ENCODE measurements at places on chromosomes 5 and 9.
A peak's percentile ranks its signal among the peaks of the same experiment; 100 is the strongest.

DNA sequence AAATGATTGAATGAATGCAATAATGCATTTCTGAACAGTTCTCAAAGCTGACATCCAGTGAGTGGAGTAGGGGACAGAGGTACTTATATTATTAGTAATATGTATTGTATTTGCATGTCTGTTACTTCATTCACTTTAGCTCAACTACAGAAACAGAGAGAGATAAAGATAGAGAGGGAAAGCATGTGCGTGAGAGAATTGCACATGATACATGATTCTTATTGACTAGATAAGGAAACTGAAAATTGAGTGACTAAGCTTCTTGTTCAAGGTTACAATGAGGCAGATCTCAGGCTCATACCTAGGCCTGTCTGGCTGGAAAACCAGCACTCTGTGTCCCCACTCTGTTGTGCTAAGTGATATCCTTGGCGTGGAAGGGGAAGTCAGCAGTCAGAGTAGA is 337.7 kb upstream of the KLF4 start:
- DNase-seq: peak; percentile 0

DNA sequence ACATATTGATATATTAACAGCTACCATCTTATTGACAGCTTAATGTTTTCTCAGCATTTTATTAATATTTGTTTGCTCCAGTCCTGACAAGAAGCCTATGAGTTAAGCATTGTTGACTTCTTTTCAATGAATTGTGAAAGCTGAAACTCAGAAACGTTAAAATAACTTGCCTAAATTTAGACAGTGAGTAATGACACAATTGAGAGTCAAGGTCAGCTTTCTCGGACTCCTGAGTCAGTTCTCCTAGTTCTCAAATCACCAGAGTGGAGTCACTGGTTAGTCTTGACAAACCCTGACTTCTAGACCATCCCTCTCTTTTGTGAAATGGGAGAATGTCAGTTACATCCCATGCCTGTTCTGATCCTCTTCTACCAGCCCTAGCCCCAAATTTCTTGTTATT is 222.7 kb upstream of the ACO1 start:
- DNase-seq: no peak

- DNase-seq: no peak
Measured at GRCh38 chr5:169584998-169585451, 1.5 kb downstream of the SPDL1 start.

- no peak for DNase-seq
Measured at GRCh38 chr5:143882520-143882919, 70.6 kb downstream of the HMHB1 start.

DNA sequence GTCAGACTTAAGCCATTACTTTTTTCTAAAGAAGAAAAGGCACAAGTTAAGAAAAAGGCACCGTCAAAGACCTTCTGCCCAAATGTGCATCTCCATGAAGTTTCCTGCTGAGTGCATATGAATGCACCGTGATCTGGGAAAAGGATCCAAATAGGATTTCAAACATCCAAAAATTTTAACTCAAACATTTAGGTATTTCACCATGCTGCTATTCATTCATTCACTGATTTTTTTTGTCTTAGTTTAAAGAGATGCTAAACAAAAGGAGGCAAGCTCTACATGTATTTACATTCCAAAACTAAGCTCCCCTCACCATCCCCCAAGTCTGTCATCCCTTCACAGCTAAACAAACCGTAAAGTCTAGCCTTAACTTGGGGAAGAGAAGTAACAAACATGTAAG is 291.9 kb downstream of the ARL15 start:
- DNase-seq: no peak

DNA sequence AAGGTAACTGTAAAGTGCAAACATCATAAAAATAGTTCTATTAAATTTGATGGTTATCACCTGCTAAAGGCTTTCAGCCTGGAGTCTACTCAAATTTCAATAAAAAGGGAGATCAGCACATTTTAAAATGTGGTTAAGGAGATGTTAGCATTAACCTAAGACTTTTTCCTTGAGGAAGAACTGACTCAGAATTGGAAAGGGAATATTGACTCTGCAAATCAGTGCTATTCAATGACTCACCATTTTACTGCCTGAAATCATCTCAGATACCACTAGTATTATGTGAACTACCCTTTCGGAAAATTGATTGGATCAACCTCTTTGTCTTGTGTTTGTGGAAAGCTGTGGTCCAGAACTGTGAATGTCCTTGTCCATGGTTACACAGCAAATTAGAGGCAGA is 113.3 kb downstream of the ADRB2 start:
- DNase-seq: no peak

DNA sequence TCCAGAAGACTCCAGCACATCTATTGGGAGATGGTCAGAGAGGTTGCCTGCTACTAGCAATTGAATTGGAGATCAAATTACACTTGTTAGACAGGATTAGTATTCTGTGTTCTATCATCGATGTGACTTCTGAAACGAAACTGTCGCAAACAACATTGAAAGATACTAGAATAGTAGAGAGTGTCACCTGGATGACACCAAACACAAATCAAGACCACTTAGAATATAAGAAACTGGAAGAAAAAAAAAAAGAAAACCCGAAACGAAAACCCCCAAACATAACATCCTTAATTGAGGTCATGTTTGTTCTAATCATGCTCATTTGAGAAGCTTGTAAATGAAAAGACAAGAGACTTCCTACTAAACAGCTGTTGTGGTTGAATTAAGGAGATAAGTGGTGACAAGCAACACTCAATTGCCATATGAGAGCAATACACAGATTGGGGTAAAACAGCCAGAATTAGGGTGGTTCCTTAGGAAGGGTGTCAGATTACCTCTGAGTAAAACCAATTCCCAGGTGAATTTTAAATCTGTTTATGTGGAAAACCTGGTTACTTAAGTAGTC is 97.6 kb downstream of the BASP1 start:
- DNase-seq: no peak

DNA sequence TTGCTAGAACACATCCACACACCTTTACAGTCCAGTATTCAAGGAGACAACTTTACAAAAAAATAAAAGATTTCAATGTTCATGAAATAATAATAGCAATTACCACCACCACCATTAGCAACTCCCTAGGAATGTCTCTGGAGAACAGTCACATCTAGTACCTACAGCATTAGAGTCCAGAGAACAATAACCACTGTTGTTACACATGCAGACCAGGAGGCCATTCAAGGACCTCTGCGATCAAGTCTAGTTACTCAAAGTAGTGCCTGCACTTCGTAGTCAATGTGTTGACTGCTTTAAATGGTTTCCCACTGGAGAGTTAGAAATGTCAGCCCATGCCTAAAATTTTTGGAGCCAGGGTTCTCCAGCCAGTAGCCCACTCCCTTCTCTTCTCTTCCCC is 244.4 kb downstream of the DEPDC1B start:
- DNase-seq: no peak

DNA sequence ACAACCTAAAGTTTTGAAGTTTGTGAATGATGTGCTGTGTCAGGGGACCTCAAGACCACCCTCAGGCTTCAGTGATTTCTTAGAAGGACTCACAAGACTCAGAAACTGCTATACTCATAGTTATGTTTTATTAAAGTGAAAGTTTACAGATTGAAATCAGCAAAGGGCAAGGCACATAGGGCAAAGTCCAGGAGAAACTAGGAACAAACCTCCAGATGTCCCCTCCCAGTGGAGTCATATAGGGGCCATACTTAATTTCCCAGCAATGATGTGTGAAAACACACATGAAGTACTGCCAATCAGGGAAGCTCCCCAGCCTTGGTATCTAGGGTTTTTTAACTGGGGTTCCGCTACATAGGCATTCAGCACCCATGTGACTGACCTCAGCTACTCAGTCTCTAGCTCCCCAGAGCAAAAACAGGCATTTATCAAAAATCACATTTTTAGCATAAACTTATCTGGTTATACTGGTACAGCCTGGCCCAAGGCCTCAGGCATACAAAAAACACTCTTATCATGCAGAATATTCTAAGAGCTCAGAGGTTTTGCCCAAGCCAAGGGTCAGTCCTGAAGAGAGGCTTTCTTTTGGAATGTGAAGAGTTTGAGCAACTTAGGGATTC is 74.7 kb upstream of the ANKRD55 start:
- DNase-seq: no peak

DNA sequence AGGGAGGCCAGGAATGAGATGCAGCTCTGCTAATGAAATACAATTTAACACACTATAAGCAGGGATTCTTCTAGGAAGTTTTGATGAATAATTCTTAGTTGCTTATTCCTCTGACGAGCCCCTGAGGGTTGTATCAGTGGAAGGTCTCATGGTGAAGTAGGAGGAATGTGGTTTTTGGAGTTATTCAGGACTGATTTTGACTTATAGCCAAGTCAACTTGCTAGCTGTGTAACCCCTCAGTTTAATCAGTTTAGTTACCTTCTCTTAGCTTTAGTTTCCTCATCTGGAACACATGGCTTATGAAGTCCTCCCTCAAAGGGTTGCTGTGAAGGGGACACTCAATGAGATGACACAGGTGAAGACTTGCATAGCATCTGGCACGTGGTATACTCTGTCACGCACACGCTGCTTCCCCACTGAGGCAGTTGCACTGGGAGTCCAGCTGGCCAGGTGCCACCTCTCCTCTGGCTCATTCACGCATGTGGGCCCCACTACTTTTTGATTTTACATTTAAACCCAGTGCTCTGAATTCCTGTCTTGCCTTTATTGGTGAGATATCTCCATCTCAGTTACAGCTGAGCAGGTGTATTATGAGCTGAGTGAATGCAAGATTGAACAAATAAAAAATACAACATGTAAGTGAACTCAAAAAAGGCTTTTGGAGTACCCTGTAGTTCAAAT is 415.0 kb downstream of the ARHGEF28 start:
- no peak for DNase-seq

- no peak for DNase-seq
Measured at GRCh38 chr9:117414906-117415331, at the start of gene ASTN2. ASTN2 (minus strand) TSS chr9:117415057; CDS start chr9:117414938, 119 bp downstream.

DNA sequence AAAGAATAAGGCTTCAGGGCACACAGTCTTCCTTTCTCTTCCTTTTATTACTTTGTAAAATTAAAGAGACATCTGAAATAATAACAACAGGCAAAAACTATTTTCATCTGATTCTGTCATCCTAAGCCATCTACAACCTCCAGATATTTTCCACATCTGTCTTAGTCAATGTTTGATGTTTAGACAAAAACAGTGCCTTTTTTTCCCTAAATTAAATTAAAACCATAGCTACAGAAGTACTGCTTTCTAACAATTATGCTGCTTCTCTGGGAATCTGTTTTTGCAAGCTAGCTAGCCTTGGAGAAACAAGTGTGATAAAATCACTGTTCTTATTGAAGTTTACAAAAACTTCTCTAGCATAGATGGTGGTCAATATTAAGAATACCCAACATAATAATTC is 95.4 kb downstream of the KIAA0825 start:
- DNase-seq: no peak

DNA sequence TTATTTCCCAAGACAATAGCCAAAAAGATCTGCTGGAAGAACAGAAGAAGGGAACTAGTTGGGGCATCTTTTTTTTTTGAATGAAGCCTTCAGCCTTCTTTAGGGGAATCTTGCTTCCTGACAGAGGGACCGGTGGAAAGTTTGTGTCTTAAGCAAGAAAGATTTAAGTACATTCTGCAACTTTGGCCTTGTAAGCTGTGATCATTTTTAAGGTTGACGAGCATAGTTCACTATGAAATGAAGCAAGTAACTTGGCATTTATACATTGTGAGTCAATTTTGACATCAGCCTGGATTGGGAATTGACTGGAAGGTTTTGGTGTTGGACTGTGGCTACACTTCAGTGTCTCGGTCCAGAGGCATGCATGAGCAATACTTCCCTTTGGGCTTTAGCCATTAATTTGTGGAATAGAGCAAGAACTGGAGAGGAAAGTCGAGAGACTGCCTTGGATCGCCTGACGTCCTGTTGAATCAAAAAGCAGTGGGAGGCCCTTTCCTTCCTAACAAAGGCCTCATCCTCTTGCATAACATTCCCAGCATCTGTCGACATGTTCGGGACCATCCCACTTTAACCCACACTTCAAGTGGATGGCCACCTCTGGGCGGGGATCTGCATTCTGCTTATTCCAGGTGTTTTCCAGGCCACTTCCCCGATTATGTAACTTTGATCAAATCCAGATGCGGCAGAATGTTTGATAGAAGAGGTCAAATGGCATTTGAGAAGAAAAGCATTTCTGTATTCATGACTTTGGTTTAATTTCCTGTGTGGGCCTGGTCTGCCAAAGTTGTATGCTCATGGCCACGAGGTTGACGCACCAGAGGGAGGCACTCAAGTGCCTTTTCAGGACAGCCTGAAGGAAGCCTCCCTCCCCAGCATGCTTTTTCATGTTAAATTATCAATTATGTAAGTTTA is 12.5 kb downstream of the ABL1 start:
- DNase-seq: no peak

Measured in activated CD4-positive, alpha-beta T cell treated with anti-CD3 and anti-CD28 coated beads, Interleukin-10, Interleukin-2, amounts not matched to agents 100 ng/mL and 50 ng/mL, durations not matched to agents 16 hours and 8 hours (primary cell).